Muscle of back (tissue), 13 donors: ENCODE measurements at places on chromosomes 11 and 22. TPM values are rescaled to one million over a fixed set of nuclear protein-coding genes. Genes with fewer than 3 reads are reported as not detected.

- DNase-seq: peak; percentile 93
Observed at GRCh38 chr11:94876645-94877442, 96.5 kb downstream of the CWC15 start.

DNA sequence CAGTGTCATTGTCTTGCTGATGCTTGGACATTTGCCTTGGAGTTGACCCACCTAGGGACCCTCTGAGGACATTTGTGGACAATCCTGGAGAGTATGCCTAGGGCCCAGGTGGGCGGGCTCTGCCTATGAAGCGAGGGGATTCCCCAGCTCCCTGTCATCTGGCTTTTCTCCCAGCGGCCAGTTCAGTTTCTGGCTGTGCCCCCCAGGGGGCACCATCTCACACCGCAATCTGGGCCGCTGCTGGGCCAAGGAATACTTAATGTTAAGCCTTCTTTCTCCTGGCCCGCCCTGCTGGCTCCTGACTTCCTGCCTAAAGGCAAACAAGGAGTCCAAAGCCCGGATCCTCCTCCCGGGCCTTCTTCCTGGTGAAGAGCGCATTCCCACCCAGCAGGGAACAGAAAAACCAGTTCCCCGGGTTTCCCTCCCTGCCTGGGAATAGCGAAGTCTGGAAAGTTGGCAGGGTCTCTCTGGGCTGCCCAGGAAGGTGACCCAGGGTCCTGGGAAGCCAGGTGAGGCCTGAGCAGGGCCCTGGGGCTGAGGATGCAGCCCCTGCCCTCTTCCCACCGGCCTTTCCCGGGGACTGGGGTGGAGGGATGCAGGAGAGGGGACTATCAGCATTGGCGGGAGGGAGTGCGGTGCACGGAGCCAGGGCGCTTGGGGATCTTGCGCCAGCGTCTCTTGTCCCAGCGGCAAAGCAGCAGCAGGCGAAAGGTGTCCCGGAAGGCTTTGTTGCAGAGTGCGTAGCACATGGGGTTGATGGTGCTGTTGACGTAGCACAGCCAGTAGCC lies 11.9 kb downstream of the CHRM1 start:
- DNase-seq: peak; percentile 64

DNA sequence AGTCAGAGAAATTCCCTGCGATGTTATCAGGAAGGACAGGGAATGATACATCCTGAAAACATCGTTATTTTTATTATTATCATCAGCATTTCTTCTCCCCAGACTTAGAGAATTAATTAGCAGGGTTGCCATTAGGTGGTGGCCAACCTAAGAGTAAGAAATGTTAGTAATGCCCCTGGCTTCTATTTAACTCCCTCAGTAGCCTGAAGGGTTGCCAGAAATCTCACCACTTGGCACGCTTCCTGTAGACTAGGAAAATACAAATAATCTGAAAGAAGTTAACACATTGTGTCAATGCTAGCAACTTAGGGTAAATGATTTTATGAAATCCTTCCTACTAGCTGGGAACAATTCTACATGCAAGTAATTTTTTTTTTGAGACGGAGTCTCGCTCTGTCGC lies 45.5 kb downstream of the ENDOD1 start:
- no peak for DNase-seq

- no peak for DNase-seq
Observed at GRCh38 chr11:71173709-71174108, 78.7 kb downstream of the SHANK2 start.

DNA sequence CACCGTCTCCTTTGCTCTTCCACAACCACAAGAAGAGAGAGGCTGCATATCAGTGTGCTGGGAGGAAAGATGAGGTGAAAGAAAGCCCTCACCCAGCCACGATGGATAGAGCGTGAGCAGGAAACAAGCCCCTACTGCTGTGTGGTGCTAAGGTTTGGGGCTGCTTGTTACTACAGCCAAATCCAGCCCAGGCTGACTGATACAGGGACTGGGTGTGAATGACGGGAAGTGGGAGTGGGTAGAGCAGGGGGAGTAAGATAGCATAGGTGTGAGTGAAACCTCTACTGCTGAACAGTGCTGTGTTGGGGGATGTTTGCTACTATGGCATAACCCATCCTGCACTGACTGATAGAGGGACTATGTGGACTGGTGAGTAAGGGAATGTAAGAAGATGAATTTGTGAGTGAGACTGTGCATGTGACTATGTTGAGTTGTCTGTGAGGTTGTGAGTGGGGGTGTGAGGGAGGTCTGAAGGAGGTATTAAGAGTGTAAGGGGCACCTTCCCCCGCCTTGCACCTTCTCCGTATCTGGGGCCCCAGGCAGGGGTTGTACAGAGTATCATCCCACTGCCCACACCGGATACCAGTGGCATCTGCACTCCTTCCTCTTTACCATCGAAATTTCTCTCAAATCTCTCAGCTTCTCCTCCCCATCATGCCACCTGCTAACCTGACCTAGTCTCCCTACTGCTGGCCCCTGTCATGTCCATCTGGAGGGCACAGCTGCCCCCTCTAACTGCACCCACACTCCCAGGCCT lies 91.5 kb downstream of the MN1 start:
- no peak for DNase-seq

DNA sequence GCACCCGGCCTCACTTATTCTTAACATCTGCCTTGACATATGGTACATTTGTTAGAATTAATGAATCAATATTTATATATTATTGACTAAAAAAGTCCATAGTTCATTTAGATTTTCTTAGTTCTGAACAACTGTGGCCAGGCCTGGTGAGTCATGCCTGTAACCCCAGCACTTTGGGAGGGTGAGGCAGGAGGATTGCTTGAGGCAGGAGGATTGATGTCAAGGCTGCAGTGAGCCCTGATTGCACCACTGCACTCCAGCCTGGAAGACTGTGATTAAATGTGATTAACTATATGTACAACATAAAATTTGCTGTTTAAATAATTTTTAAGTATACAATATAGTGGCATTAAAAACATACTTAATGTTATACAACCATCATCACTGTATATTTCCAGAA lies 5.6 kb downstream of the UVRAG start:
- no peak for DNase-seq

DNA sequence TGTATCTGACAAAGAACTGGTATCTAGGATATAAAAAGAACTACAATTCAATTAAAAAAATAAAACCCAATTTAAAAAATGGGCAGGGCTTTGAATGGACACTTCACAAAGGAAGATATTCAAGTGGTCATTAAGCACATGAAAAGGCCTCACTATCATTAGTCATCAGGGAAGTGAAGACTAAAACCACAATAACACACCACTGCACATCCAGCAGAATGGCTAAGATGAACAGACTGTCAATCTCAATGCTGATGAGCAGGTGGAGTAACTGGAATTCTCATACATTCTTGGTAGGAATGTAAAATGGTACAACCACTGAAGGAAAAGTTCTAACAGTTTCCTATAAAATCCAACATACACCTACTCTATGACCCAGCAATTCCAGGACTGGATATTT lies 8.9 kb downstream of the HPS4 start:
- no peak for DNase-seq

DNA sequence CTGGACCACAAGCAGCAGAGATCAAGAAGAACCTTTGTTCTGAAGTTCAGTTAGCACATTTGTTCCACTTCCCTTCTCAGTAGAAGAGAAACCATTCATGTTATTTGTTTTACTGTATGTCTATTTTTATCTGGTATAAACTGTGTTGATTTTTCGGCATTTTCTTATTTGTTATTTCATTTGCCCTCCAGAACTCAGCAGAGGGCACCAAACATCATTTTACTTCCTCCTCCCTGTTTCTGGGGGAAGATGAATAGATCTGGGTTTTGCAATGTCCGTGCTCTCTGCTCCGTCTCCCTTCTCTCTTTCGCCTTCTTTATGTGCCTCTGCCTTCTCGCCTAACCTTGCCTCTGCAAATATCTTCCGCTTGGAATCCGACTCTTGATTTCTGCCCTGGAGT lies 366.9 kb downstream of the NTM start:
- no peak for DNase-seq

DNA sequence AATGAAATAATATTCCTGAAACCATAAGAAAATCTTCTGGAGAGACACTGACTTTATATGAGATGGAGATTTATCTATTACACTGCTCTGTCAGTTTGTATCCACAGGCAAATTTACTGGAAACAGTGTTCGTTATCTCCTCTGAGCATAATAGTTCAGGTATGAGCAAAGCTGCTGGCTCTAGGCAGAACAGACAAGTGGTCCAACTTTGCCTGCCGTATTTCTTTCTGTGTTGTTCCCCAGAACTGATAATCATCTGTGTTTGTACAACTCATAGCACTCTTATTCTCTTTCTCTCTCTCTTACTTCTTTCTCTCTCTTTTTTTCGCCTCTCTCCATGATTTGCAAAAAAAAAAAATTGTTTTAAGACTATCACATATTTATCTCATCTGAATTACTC lies 623.8 kb upstream of the CHORDC1 start:
- DNase-seq: no peak

- DNase-seq: peak; percentile 85
Observed at GRCh38 chr22:27110665-27111451, 453.5 kb downstream of the MIAT start.

GRCh38 chr11:117907276-117908108 lies 21.7 kb downstream of the TMPRSS13 start:
- DNase-seq: peak; percentile 87

Gene KCNJ4
- 0.34 TPM for polyA plus RNA-seq

Gene KCNJ1
- polyA plus RNA-seq: 0.07 TPM

Gene TPH1
- polyA plus RNA-seq: 0.34 TPM

Gene CCDC73
- 0.14 TPM for polyA plus RNA-seq

Gene OMP
- not detected for polyA plus RNA-seq

Gene RASL10A
- 1.7 TPM for polyA plus RNA-seq

Gene ALDH3B2
- polyA plus RNA-seq: 0.11 TPM

Gene SUSD2
- polyA plus RNA-seq: 0.93 TPM

Gene TNNI2
- polyA plus RNA-seq: 2,222 TPM

Gene LUZP2
- polyA plus RNA-seq: 3.2 TPM

Gene LIF
- polyA plus RNA-seq: 0.81 TPM

Gene SHANK3
- polyA plus RNA-seq: 20.0 TPM

Gene PGR
- polyA plus RNA-seq: not detected
